ENCODE measurements at places on chromosomes 2 and 18.

DNA sequence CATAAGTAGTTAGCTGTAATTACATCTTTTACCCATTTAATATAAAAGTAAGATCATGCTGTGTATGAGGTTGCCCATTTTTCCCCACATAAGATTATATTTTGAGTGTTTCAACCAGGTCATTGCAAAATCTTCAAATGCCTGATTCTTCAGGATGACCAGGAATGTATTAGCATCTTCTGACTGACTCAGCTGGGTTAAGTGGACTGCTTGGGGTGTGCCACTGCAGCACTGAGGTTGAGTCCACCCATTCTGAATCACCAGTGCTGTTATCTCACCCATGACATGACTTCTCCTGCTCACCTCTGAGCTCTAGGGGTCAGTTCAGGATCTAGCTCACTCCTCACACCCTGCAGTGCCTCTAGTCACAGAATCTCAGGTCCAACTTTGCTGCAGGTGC, 576.7 kb upstream of the ZEB2 start:
- DNase-seq, result no peak

DNA sequence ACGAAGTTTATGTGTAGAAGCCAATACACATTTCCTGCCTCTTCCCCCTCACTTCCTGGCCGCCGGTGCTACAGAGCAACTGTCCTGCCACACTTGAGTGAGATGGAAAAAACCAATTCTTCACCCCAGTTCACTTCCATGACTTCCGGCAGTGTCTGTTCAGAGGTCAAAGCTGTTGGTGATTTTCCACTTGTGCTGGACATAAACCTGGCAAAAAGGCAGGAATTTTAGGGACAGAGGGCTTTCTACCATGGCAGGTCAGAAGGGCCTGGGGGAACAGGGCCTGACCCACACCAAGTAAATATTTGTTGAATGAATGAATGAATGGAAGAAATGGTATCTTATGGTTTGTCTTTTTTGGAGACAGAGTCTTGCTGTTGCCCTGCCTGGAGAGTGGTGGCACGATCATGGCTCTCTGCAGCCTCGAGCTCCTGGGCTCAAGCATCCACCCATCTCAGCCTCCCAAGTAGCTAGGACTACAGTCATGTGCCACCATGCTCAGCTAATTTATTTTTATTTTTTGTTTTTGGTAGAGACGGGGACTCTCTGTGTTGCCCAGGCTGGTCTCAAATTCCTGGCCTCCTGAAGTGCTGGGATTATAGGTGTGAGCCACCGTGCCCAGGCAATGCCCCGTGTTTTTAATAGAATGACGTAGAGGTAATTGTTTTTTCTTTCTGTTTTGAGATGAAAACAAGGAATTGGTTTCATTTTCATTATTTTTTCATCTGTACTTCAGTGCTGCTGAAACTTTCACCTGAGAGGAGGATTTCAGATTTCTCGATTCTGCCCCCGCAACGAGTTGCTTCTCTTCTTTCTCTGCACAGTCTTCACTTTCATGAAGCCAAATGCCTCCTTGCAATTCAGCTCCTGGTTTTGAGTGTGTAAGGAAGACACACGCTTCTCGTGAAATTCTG, 48.0 kb upstream of the LPIN2 start:
- peak; percentile 79 for DNase-seq

DNA sequence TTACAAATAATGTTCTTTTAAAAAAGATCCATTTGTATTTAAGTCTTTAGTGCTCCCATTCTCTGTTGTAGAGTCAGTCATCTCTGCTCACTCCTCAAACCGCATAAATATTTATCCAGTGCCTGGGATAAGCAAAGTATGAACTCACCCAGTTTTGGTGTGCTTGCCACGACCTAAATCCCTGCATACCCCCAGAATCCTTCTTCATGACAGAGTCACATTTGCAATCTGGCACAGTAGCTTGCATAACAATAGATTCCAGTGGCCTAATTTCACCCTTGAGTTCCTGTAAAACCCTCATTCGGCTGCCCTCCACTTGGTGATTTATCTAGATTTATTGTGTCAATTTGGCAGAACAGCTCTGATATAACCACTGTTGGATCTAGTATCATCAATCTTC, 92.9 kb downstream of the DTNA start:
- DNase-seq, result no peak

- no peak for DNase-seq
Observed at GRCh38 chr2:160294339-160294803, 94.3 kb upstream of the ITGB6 start.

DNA sequence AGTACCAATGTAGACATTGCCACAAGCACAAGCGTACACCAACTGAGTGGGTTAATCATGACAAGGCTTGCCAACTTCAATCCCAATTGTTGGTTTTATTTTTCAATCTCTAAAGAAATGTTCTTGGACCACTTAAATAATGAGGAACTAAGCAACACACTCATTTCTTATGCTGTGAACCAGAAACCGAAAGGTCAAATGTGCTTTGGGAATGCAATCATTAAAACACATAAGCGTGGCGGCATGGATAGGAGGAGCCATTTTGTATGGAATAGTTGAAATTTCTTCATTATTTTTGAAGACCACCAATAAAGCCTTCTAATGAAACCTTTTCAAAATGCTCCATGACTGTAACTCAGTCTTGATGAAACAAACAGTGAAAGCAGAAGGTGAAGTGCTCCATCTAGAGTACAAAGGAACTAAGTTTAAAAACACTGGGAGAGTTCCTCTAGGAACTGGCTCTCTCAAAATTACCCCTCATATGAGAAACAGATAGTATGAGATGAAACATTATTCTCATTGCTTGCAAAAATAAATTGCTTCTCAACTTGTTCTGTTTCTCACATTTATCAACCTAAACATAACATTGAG, 113.2 kb upstream of the CHST9 start:
- no peak for DNase-seq

DNA sequence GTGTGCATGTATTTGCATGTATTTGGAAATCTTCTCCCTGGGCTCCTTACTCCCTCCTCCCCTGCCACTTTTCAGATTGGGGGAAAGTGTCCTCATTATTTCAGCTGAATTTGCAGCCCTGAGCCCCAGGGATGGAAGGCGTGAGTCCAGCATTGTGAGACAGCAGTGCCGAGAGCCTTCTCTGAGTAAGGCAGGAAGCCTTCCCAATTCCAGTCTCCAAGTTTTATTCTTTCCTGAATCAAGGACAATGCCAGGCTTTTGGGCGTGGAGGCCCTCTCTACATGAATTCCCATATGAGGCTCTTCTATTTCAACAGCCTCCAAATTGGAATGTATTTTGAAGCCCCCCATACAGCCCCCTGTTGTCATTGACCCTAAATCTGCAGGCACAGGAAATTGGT, 163.5 kb downstream of the ACKR3 start:
- DNase-seq, result no peak

GRCh38 chr2:38720613-38721241, 30.4 kb downstream of the SRSF7 start:
- DNase-seq, result peak; percentile 65

DNA sequence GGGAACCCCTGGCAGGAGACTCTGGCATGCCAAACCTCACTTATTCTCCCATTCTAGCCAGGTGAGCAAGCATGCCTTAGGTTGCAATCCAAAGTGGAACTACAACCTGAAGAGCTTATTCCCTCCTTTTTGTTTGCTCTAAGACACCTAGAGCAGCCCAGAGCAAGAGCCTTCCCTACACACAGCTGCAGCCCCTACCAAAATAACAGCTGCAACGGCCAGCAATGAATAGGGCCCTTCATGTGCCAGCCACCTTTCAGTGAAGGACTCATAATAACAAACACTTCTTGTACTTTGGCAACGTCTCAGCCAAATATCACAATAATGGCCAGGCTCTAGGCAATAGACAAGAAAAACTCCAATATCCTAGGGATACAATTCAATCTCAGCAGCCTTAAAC, 178.7 kb downstream of the ALK start:
- DNase-seq, result no peak

- no peak for DNase-seq
Observed at GRCh38 chr2:140128909-140129308, 1348.7 kb upstream of the NXPH2 start.

- DNase-seq, result no peak
Observed at GRCh38 chr2:217535957-217536708, 466.7 kb downstream of the TNS1 start.

- DNase-seq, result no peak
Observed at GRCh38 chr18:57015451-57015850, 131.4 kb upstream of the BOD1L2 start.

GRCh38 chr2:200625958-200626363, 40.1 kb downstream of the AOX1 start:
- DNase-seq, result no peak

- DNase-seq, result no peak
Observed at GRCh38 chr2:100660851-100661584, 98.2 kb downstream of the PDCL3 start.

DNA sequence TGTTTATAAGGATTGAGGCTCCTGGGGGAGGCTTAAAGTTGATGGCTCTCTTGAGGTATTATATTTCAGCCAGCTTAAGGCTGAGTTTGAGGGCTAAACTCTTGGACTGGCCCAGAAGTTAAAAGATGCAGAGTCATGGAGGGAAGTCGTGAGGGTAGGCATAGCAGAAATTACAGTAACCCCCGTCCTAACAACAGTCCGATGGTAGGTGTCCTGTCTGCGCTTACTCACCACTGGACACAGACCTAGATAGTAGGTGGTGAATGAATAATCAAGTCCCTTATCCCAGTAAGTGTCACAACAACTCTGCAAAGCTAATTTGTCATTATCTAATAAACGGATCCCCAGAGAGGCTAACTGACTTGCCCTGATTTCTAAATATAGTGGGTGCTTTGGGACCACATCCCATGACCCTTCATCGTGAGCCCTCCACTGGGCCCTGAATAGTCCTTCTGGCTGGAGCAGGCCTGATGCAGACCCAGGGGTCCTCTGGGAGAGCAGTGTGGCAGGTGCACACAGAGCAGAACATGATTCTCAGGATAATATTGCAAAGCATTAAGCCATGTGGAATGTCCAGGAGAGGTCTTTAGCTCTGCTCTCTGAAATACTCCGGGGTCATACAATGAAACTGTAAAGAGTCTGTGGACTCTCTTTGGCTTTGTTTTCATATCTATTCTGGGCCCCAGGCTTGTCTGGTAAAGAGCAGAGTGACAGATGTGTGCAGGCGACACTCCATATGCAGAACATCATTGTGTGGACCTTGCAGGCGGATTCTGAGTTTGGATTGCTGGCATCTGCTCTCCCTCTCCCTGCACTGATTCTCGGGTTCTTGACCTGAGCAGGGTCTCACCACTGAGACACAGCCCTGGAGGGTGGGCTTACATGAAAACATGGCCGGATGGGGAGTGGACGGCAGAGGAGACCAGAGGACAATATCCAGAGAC, 98.1 kb downstream of the RNF144A start:
- DNase-seq, result no peak

GRCh38 chr2:85694052-85695025, at the start of gene GNLY:
Gene GNLY, plus strand, starts transcription at chr2:85694358. Its CDS starts 61 bp downstream, at chr2:85694419.
- no peak for DNase-seq

DNA sequence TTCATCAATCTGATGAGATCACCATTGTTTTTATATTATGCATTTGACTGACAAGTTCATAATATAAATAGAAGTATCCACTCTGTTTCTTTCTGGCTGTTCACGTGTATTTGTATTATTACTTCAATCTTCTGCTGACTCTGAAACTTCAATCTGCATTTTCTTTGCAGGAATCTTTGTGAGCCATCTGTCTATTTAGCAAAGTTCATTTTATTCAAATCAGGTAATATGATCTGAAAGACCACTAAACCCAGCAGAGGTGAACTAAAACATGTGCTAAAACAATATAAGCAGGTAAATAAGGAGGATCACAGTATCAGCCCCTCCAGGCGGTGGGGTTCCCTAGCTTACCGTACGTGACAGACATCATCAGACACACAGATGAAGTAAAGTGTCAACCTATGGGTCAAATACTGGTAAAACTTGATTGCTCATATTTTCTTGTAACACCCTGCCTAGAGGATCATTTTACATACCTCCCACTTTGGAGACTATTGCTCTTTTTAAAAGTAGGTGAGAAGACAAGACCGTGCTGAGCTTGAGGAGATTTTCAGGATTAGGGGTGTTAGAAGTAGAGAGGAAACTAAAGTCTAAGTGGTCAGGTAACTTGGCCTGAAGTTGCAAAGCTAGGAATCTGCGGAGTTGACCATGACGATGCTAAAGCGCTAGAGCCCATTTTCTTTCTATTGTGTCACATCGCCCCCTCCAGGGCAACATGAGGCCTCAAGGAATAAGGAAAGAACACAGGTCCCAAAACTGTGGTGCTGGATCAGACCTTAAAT, 9.0 kb downstream of the DTNB start:
- DNase-seq, result no peak

GRCh38 chr2:118290411-118291250, 202.4 kb downstream of the INSIG2 start:
- no peak for DNase-seq

DNA sequence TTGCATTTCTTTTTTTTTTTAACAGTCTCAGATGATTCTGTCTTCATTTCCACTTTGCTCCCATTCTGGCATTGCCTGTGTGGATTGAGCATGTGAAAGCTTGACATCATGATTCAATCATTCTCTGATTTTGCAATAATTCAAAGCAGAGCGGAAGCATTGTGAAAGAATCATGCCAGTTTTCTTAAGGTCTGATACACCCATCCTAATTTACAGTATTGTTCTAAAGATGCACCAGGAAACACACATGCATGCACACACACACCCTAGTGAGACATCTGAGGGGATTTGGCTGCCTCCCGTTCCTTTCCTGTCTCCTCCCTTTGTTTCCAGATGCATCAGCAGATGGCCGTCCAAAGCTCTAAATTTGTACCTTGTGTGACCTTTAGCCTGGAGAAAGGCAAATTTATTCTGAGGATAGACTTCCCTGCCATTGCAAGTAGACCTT, 97.3 kb downstream of the FMNL2 start:
- DNase-seq, result no peak

- no peak for DNase-seq
Observed at GRCh38 chr2:179741317-179741716, 120.1 kb downstream of the ZNF385B start.

GRCh38 chr2:74414881-74415761, 6.3 kb downstream of the C2orf81 start:
- no peak for DNase-seq

DNA sequence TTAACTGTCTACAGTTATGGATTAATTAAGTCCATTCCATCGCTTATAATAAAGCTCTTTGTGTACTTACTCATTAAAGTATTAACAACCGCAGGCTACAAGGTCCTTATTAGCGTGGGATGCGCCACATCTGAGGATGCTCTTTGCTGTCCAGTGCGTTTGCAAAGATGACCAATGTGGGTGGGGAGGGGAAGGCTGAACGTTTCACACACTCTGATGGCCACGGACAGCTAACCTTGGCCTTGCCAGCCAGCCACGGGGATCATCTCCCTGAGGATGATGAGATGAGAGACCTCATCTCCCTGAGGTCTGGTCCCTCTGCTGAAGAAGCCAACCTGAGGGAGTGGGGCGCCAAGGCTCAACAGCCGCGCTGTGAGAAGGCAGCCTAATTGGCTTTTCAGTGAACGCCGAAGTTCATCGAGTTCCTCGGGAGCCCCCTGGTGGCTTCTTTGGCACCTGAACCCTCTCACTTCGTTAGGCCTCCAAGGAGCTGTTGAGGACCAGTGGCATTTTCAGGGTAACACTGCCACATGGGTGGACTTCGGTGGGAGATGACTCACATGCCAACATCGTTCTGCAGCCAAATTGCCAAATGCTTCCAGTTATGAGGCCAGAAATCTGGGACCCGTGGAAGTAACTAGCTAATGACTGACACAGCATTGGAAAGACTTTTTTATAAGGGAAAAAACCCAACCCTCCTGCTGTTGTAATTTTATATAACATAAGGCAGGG, 69.3 kb upstream of the SEC11C start:
- DNase-seq, result no peak

- peak; percentile 43 for DNase-seq
Observed at GRCh38 chr2:232816657-232817056, 40.3 kb upstream of the KCNJ13 start.
